NCI-H1105 (cell line): ENCODE measurements at places on chromosomes 11 and 22.

DNA sequence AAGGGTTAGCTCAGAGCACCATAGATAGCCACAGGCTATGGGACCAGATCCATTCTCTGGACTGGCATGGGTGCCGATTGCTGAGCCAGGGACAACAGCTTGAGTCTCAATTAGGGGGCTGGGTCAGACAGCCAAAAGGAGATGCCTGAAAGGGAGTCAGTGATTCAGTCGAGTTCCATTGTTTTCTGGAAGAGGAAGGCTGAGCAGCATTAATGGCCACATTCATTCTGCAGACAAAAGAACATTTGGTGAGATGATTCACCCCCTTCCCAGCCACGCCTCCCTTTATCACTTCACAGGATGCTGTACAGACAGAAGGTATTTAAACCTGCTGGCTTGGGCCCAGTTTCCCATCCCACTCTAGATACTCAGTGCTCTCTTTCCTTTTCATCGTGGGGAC lies 131.9 kb downstream of the ADAMTS15 start:
- no peak for DNase-seq

DNA sequence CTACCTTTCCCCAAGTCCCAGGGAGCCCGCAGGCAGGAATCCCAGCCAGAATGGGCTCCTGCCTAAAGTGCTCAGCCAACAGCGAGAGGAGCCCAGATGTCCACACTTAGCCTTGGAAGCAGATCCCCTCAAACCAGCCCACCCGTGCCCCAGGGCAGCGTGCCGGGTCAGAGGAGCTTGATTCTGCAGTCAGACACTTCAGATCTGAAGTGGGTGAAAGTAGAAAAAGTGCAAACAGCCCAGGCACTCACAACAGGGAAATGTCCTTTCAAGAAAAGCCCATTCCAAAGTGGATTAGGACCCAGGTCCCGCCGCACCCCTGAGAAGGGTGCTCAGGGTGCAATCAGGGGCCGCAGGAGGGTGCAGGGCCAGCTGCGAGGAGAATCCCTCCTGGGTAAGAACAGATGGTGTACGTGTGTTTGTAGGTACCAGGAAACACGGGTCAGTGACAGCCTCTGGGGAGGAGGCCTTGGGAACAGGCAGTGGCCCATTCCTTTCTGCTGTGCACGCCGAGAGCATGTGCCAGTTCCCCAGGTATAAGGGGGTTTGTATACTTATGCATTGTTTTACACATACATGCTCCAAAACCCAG lies 17.7 kb downstream of the ELFN2 start:
- no peak for DNase-seq

- DNase-seq = no peak
Observed at GRCh38 chr22:37544955-37545702, 15.2 kb upstream of the CDC42EP1 start.

DNA sequence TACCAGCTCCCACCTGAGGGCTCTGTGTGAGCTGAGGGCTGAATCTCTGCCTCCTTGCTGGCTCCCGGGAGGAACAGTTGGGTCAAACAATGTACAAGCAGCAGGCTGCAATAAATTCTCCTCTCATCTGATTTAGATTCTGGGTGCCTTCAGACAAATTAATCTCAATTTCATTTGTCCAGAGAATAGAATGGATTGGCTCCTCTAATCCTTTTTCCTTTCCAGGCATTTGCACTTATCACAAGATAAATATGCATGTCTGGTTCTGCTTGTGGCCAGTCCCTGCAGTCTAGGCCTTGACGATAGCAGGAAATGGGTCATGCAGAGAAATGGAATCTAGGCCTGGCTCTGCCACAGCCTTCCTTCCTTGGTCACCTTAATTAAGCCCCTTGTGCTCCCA lies 28.7 kb downstream of the UPB1 start:
- DNase-seq = no peak

GRCh38 chr11:92482492-92483060 lies 258.0 kb downstream of the FAT3 start:
- DNase-seq = no peak

GRCh38 chr22:32233091-32233490 lies 22.1 kb downstream of the SLC5A4 start:
- DNase-seq = no peak

DNA sequence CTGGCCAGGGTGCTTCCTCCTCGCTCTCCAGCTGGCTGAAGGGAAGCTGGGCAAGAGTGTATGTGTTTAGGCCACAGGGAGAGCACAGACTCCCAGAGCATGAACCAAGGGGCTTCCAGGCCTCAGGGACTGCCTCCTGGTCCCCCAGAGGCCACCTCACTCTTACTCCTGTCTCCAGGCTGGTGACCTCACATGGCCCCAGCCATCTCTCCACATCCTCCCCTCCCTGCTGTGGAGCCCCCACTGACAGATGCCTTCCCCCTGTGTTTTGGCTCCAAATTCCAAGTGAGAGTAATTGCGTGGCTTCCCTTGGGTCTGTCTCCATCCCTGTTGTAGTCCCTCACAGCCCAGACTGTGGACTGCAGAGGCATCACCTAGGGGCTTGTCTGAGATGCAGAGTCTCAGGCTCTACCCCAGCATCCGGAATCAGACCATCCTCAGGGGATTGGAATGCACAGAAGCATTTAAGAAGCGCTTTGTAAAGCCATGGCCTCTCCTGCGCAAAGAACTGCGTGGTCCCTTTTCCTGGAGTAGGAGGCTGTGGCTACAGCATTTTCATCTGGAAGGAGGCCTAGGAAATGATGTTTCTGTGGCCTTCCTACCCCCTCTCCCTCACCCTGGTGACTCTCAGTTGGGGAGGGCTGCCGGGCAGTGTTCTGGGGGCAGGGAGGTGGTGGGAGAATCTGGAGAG lies 91.1 kb downstream of the ATXN10 start:
- no peak for DNase-seq
